ENCODE measurements at places on chromosomes 3 and 15. TPM values are rescaled to one million over a fixed set of nuclear protein-coding genes. Genes with fewer than 3 reads are reported as not detected.

DNA sequence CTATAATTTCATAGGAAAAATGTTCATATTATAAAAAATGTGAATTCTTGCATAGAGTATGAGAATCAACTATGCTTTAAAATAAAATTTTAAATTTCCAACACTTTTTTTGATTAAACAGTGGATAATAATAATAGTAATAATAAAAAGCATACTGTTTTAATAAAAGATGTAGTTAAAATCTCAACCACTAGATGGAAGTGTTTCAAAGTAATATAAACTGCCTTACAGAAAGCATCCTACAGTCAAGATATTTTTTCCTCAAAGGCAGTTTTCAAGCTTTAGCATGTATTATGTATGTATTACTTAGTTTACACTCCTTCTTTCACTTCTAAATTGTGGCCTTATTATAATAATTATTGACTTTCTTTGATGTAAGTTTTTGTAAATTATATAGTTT lies 217.5 kb downstream of the CHL1 start:
- no peaks in the 10 kb centered on the region for H3K36me3 ChIP-seq
- H3K4me1 ChIP-seq = no peaks in the 10 kb centered on the region
- no peaks in the 10 kb centered on the region for H3K27me3 ChIP-seq

GRCh38 chr15:58361273-58361759 lies 70.5 kb upstream of the LIPC start:
- no peaks in the 10 kb centered on the region for H3K4me1 ChIP-seq
- no peak for DNase-seq
- no peak overlapping the region for H3K4me3 ChIP-seq
- no peaks in the 10 kb centered on the region for H3K36me3 ChIP-seq
- peaks cover 26% of the 10 kb centered on the region for H3K27me3 ChIP-seq
- no peak overlapping the region for H3K27ac ChIP-seq

DNA sequence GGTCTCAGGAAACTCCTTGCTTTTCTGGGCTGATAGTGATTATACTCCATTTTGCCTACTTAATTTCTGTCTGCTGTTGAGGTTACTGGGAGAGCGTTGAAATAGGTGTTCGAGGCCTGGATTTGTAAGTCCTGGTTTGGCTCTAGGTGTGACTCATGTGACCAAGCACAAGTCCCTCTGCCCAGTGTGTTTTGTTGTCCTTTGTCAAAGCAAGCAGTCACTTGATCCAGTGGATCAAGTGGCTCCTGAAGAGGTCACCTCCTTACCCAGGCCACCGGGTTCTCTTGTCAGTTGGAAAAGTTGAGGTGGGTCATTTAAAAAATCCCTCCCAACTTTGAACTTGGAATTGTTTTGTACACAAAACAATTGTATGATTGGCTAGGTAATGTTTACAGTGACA lies 70.0 kb downstream of the LPP start:
- peaks cover 8% of the 10 kb centered on the region for H3K4me1 ChIP-seq
- H3K4me3 ChIP-seq = no peak overlapping the region
- no peaks in the 10 kb centered on the region for H3K27me3 ChIP-seq
- H3K27ac ChIP-seq = no peak overlapping the region
- no peaks in the 10 kb centered on the region for H3K36me3 ChIP-seq
- no peak for DNase-seq

- no peak for DNase-seq
- no peaks in the 10 kb centered on the region for H3K4me1 ChIP-seq
- no peak overlapping the region for H3K4me3 ChIP-seq
- H3K36me3 ChIP-seq = no peaks in the 10 kb centered on the region
- no peaks in the 10 kb centered on the region for H3K27me3 ChIP-seq
Measured at GRCh38 chr3:59939826-59940426, 890.1 kb upstream of the CFAP20DC start.

- H3K27me3 ChIP-seq = no peaks in the 10 kb centered on the region
- DNase-seq = no peak
- H3K36me3 ChIP-seq = no peaks in the 10 kb centered on the region
- H3K27ac ChIP-seq = no peak overlapping the region
Measured at GRCh38 chr3:35393901-35394799, 245.2 kb upstream of the ARPP21 start.

- no peak overlapping the region for H3K4me3 ChIP-seq
- peaks cover 21% of the 10 kb centered on the region for H3K4me1 ChIP-seq
- no peaks in the 10 kb centered on the region for H3K36me3 ChIP-seq
- DNase-seq = no peak
- H3K27me3 ChIP-seq = no peaks in the 10 kb centered on the region
- H3K27ac ChIP-seq = no peak overlapping the region
Measured at GRCh38 chr3:62168356-62168755, 205.0 kb downstream of the FEZF2 start.

GRCh38 chr15:47432826-47433225 lies 284.5 kb upstream of the SEMA6D start:
- H3K27ac ChIP-seq = no peak overlapping the region
- H3K4me3 ChIP-seq = no peak overlapping the region
- peaks cover 5% of the 10 kb centered on the region for H3K4me1 ChIP-seq
- H3K36me3 ChIP-seq = no peaks in the 10 kb centered on the region
- DNase-seq = no peak

The DUOXA2 gene
- total RNA-seq = not detected

The SMAD6 gene
- total RNA-seq = 12.5 TPM

Data from endothelial cell of umbilical vein (primary cell).